ENCODE measurements at places on chromosomes 6 and 20. TPM values are rescaled to one million over a fixed set of nuclear protein-coding genes. Genes with fewer than 3 reads are reported as not detected.

GRCh38 chr6:47934023-47934422, 152.2 kb downstream of the OPN5 start:
- DNase-seq: no peak

The RIPPLY2 gene
- not detected for total RNA-seq

The TP53RK gene
- total RNA-seq: 13.6 TPM

- no peak for DNase-seq
Measured at GRCh38 chr6:154848580-154848979, 115.4 kb downstream of the SCAF8 start.

The CRISP3 gene
- total RNA-seq: not detected

The HCRTR2 gene
- total RNA-seq: not detected

The ULBP2 gene
- 0.43 TPM for total RNA-seq

GRCh38 chr20:22925613-22925983, 109.5 kb upstream of the SSTR4 start:
- no peak for DNase-seq

DNA sequence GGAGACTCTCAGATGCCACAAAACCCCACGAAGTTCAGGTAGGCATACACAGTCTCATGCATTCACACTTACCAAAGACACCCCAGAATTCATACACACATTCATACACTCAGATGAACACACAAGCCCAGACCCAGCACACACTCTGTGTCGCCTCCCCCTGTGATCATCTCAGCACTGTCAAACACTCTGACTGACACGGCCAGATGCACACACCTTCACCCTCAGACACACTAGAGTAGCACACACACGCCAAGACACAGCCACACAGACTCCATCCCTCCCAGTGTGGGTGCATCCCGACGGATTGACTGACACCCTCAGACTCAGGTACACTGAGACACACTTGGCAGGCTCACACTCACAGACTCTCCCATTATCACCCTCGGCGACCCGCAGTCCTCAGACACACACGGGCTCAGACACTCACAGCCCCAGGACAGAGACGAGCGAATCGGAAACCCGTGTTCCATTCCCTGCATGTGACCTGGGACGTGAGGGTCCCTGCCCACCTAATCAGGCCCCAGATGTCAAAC, 872 bp upstream of the RIMS4 start:
- DNase-seq: no peak

- no peak for DNase-seq
Measured at GRCh38 chr20:63705232-63706026, 2.3 kb downstream of the ARFRP1 start.

DNA sequence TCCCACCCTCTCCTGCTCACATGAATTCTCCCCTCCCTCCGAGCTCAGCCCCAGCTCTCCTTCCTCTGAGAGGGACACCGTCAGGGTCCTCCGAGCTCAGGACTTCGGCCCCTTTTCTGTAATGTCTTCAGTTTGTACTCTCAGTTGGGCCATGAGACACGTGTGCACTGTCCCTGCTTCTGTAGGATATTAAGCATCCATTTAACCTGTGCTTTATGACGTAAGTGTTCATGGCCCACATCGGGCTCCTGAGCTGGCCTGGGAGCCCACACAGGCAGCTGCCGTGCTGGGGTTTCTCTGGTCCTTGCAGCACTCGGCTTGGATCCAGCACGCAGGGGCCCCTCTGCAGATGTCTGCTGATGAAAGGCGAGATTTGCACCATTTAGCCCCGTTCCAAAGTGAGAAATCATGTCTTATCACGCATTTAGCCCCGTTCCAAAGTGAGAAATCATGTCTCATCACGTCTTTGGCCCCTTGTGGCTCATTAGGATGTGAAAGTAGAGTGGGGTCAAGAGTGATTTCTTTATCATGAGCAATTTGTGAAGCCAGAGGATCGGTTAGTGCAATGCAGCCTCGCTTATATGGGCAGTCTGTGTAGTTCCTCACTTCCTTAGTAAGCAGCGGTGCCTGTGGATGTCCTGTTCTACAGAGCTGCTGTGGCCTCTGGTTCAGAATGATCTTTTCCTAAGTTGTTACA, 25.3 kb downstream of the DUSP22 start:
- no peak for DNase-seq

DNA sequence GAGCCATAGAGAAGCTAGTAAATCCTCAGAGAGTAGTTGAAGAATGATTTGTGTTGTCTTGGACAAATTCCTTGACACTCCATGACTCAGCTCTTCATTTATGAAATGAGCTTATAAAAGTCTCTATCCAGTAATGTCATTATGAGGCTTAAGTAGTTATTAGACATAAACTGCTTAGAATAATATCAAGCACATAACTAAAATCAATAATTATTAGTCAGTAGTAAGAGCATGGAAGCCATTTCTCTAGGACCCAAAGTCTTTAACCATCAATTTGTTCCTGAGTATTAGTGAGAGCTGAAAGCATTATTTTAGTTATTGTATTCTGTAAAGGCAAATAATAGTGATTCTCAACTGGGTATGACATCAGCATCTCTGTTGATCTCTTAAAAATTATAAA, 1140.2 kb downstream of the HACE1 start:
- no peak for DNase-seq

DNA sequence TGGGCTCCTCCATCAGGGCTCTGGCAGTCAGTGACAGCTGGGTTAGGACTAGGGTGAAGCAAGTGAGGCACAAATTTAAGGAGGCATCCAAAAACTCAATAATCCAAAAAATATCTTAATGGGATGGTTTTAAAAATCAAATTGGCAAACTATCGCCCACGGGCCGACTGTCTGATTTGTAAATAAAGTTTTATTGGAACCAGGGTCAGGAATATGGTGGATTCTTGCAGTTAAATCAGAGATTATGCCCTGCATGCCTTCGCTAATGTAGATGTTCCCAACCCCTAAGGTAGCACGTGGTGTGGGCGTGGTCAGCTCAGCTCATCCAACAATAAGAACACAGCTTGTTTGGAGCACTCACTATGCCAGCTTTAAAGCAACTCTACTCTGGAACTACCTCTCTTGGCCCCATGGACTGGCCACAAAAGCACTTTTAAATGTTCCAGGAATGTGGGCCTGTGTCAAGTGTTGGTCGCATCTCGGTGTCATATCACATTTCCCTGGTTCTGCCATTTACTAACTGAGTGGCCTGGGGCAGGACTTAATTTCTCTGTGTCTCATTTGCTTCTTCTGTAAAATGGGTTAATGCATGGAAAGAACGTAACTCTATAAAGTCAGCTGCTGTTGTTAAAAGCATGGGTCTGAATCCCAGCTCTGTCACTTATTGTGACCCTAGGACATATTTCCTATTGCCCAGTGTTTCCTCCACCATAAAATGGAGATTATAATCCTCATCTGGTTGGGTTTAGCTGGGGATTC, 7.0 kb downstream of the TP53RK start:
- DNase-seq: no peak

DNA sequence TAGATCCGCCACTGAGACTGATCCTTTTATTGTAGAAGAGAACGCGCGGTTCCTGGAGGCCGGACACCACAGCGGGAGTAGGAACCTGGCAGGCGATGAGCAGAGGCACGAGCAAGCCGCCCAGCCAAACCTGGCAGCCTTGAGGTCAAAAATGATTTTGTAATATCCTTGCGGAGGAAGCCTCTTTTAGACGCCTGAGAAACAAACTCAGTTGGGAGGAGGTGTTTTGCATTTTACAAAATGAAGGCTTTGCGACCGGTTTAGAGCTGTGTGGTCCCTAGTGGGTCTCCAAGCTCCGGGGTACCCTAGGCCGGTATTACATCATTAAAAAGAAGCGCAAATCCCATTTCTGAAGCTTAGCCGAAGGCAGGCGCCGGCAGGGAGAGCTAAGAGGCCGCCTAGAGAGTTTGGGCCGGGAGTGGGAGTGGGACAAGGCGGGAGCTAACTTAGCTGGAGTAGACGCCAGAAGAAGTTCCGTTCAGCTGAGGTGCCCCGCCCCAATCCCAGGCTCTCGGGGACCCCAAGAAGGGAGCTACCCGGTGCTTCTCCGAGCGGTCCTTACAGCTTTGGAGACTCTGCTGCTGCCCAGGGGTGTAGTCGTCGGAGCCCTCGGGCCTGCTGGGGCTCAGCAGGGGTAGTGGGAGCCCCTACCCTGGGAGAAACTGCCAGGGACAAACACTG, 1.9 kb upstream of the TBX18 start:
- DNase-seq: no peak

GRCh38 chr6:133235221-133235620, 5.9 kb upstream of the EYA4 start:
- DNase-seq: no peak

DNA sequence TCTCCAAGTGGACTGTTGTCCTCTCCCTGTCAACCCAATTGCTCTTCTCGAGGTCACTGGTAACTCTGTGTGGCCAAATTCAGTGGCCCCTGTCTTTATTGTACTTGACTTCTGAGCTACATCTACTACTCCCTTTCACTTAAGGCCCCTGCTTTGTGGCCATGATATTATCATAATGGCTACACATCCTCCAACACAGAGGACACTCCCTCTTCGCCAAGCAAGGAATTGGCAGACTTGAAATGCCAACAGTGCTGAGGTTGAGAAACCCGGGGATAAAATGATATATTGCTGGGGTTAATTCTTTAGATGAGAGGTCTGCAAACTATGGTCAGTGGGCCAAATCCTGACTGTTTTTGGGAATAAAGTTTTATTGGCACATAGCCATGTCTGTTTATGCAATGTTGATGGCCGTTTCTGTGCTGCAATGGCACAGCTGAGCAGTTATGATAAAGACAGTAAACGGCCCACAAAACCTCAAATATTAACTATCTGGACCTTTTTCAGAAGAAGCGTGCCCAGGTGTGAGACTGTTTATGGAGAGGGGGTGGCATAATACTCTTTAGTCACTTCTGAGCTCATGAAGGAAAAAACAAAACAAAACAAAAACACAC, 12.0 kb upstream of the MRPS10 start:
- no peak for DNase-seq

The HLA-DOA gene
- total RNA-seq: 9.9 TPM

DNA sequence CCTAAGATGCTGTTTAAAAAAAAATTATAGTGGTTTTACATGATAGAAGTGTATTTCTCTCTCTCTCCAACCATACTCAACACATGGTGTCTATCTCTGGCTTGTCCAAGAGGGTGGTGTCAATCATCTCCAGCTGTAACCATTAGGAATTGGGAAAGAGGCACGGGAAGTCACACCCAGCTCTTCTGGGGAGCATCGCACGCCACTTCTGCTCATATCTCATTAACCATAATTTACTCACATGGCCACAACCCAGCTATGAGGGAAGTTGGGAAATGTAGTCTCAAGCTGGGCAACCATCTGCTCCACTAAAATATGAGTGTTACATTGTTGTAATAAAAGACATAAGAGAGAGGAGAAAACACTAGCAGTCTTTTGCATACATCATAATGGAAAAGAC, 30.4 kb upstream of the TSHZ2 start:
- DNase-seq: no peak

DNA sequence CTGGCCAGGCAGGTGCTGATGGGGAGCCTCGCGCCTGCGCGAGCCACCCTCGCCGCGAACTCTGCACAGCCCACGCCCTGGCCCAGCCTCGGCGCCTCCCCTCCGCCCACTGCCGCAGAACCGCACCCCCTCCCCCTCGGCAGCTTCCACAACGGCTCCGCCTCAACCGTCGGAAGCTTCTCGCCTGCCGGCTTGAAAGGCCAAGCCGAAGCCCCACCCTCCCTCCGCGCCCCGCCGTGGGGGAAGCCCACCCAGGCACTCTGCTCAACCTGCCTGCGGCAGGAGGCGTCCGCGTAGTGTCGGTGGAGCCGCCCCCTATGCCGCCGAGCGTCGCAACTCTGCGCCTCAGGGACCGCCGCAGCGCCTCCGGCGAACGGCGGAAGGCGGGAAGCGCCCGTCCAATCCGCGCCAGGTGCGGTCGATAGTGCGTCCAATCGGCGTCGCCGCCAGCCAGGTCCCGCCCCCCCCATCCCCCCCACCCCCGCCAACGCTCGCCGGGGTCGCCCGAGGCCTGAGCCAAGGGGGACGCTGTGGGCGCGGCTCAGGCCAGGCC, at the start of gene SYCP2:
Gene SYCP2 (minus strand): TSS at position 342 of the 553 bp plus-strand sequence. CDS start 11,224 bp downstream, outside the sequence.
- peak; percentile 69 for DNase-seq

- DNase-seq: no peak
Measured at GRCh38 chr6:144590532-144590931, 305.4 kb downstream of the UTRN start.

DNA sequence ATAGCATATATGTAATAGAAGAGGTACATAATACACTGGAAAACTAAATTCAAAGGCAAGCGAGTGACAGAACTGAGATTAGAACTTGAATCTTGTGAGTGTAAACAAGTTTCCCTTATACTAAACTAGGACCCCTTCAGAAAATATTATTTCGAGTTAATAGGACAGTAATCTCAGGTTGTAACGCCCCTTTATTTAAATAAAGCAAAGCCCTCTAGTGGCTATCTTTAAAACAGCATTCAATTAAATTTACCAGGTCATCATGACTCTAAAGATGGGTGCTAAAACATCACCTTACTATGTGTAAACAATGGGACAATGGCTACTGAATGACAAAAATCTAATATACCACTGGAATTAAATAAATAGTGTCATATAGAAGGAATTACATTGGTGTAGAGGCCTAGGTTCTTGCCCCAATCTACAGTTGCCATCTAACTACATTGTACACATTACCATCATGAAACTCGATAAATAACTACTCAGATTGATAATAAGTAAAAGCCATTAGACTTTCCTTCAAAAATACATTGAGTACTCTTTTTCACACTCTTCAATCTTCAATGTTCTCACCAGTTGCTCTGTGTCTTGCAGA, 255.4 kb upstream of the IRAK1BP1 start:
- DNase-seq: no peak

The DDX43 gene
- 0.44 TPM for total RNA-seq

DNA sequence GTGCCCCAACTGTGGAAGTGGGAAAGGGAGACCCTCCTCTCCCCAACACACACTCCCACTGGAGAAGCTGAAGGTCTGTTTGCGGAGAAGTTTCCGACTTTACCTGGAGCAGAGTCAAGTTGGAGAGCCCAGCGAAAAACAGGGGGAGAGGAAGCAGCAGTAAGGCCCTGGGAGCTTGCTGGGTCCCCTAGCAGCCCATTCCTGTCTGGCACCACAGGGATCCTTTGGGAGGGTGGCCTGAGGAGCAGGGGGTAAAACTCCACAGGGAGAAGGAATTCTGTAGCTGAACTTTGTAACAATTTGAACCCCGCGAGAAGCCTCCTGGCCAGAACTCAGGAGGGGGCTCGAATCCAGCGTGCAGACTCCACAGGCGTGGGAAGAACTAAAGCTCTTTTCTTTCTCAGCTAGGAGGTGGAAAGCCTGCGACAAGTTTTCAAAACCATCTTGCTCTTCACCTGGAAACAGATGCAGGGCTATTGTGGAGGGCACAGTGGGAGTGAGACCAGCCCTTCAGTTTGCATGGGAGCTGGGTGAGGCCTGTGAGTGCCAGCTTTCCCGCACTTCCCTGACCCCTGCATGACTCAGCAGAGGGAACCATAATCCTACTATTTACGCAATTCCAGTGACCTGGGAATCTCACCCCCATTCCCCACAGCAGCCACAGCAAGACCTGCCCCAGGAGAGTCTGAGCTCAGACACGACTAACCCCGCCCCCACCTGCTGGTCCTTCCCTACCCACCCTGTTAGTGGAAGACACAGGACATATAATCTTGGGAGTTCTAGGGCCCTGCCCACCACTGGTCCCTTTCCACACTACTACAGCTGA, 25.8 kb downstream of the SERPINB9 start:
- no peak for DNase-seq

Measured in activated naive CD8-positive, alpha-beta T cell treated with anti-CD3 and anti-CD28 coated beads for 36 hours (primary cell).